Stomach (tissue), 19 donors: ENCODE measurements at places on chromosomes 1 and 21. TPM values are rescaled to one million over a fixed set of nuclear protein-coding genes. Genes with fewer than 3 reads are reported as not detected.

Gene DR1
- total RNA-seq, result 20.3 TPM

DNA sequence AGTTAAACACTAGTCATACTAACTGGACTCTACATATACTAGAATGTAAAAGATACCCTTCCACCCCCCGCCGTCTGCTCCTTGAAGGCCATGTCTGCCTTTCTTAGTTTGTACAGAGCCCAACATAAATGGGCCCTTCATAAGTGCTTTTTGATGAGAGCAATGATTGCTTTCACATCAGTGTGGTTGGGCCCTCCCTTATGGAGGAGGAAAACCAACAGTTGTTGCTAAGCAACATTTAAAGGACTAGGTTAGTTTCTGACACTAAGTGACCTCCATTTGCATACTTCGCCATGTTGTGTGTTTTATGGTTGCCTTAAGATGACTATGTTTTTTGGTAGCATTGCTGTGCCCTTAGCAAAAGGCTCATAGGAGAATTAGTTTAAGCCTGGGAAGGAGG, 182.0 kb upstream of the SGIP1 start:
- DNase-seq, result peak; percentile 58

GRCh38 chr1:48552420-48552819, 80.4 kb upstream of the SPATA6 start:
- peak; percentile 32 for DNase-seq

DNA sequence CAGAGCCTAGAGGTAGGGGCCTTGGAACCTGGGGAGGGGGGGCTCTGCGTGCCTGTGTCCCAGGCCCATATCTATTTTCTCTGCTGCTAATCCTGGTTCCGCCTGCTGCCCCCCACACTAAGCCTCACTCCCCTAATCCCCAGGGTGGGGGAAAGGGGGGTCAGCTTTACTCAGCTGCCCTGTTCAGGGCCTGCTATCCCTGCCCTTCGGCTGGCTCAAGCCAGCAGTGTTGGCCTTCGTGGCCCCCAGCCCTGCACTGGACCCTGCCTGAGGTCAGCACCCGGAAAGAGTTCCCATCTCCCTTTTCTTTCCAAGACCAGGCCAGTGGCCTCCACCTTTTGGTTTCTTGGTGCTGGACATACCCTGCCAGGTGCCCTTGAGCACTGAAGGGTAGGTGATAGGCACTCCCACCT, 8.4 kb downstream of the ZBTB7B start:
- no peak for DNase-seq

GRCh38 chr1:198272492-198272891, 115.7 kb downstream of the NEK7 start:
- DNase-seq, result no peak
